ENCODE measurements at places on chromosomes 16 and 17. TPM values are rescaled to one million over a fixed set of nuclear protein-coding genes. Genes with fewer than 3 reads are reported as not detected.

Gene CFAP97D1
- not detected for total RNA-seq

DNA sequence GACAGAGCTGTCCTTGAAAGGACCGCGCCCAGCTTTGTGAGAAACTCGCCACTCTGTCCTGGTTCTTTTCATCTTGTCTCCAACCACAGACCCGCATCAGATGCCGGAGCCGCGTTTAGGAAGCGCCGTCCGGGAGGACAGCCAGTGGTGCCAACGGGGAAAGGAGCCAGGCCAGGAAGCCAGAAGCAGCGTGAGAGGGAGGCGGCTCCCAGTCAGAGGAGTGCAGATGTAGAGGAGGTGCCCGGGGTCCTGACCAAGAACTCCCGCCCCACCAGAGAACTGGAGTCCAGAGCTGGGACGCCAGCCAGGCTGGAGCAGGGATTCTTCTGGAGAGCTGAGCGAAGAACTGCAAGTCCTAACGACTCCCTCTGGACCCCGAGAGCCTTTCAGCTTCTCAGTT is 49.3 kb upstream of the TNRC6C start:
- no peak for DNase-seq

GRCh38 chr17:13051915-13052314 is 34.1 kb upstream of the ELAC2 start:
- DNase-seq: no peak

DNA sequence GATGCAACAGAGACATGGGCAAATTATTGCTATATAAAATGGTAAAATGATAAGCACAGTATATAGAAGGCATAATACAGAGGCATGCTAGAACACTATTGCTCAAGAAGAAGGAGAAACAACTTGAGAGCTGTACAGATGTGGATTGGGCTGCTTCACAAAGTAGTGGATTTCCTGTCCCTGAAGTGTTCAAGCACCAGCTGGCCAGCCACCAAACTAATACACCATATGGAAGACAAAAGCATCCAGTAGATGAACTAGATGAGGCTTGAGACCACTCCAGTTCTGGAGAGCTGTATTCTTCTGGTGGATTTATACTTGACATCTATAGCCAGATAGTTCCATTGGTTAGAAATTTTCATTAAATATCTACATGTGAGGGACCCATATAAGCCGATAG is 134.1 kb upstream of the GNAO1 start:
- DNase-seq: no peak

Gene NSRP1
- 5.1 TPM for total RNA-seq

DNA sequence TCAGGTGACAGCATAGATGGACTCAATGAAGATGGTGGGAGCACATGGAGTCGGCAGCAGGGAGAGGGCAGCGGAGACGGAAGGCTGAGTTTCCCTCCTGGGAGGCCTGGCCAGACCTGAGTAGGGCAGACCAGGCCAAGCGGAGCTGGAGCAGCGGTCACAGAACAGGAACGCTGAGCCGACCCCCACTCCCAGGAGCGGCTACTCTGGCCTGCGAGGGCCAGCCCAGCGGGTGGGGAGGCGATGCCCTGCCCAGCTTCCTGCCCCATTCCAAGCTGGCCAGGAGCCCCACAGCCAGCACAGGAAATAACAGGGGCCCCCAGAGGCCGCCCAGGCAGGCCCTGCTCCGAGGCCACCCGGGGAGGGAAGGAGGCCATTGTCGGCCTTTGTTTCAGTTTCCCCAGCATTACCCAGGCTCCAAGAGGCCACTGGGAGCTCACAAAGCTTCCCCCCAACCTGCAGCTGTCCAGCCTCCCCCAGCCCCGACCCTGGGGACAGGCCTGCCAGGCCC is 79.8 kb downstream of the ZNF423 start:
- no peak for DNase-seq

Gene MPP2
- total RNA-seq: 16.7 TPM

DNA sequence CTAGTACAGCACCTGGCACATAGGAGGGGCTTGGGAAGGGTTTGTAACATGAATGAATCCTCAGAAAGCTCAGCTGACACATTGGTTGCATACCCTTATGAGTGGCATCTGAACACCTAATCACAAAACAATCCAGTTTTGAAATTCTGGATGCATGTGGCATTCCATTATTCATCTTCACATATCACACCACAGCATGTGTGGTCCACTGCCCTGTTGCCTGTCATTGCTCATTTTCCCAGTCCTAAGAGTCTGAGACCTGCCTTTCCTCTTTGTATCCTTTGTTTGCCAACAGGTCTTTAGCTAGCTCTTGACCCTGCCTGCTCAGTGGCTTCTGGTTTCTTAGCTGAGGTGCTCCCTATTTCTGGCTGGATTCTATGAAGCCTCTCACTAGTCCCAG is 170.8 kb upstream of the ASIC2 start:
- DNase-seq: no peak

Gene EPX
- not detected for total RNA-seq

- no peak for DNase-seq
Measured at GRCh38 chr17:21356537-21357127, 19.5 kb upstream of the KCNJ12 start.

DNA sequence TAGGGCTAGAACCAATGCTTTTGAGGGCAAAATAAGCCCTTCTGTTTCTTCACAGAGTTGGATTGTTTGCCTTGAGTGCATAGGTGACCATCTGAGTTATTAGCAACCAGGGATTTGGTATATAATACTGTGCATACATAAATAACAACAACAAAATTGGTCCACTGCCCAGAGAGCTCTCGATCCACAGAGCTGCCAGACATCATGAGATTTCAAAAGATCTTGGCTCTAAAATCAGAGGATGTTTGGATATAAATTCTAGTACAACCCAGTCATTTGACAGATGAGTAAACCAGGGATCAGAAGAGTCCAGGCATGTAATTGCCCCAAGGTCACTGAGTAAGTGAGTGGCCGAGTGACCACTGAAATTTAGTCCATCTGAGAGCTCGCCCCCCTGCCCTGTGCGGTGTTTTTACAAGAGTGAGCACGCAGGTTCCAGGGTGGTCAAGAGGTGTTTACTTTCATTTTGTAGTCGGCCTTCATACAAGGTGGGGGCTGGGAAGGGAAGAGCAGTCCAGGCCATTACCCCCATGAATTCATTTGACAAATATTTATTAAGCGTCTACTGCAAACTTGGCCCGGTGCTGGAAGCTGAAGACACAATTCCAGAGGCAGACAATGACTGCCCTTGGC is 1.8 kb upstream of the MT2A start:
- no peak for DNase-seq

Gene DHRS7C
- not detected for total RNA-seq

Gene SLC6A2
- total RNA-seq: not detected

GRCh38 chr17:75506134-75506533 is 9.2 kb downstream of the CASKIN2 start:
- no peak for DNase-seq

DNA sequence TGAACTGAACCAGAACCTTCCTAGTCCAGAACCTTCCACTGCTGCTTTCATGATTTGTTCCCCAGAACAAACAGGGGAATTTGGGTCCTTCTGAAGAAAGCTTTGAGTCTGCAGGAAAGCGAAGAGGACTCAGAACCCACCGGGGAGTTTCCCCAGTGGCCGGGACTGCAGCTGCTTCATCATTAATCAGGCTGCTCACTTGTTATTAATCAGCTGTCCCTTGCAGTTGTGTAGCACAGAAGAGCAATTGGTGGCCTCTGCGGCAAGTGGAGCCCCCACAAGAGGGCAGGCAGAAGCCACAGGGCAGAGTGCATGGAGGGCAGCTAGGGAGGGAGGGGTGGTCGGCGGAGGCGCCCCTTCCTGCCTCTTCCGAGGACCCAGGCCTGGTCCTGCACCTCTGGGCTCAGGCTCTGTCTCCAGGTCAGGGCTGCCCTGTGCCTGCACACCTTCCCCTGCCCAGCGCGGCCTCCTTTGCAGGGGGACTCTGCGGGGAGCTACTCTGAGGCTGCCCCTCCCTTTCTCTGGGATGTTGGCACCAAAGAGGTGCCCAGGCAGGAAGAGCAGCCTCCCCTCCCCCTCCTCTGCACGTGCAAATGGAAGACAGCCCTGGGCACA is 6.9 kb downstream of the CCL17 start:
- DNase-seq: no peak

DNA sequence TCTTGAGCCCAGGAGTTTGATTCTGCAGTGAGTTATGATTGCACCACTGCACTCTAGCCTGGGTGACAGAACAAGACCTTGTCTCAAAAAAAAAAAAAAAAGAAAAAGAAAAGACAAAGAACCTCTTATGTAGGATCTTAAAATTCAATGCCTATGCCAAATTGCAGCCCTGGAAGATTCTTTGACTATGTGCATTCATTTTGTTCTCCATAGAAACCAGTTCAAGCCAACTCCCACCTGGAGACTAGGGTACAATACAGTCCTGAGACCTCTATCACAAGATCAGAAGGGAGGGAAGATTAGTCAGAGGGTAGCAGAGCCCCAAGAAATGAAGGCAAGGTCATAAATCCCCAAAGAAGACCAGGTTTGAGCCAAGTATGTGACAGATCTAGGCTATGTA is 90.6 kb upstream of the HAS3 start:
- DNase-seq: no peak

- DNase-seq: no peak
Measured at GRCh38 chr16:84209989-84210388, 19.0 kb downstream of the ADAD2 start.

Gene NPIPB8
- not detected for total RNA-seq

Gene C17orf67
- total RNA-seq: 10.1 TPM

GRCh38 chr17:74545843-74546230 is at the start of gene CD300C:
CD300C (minus strand) TSS chr17:74546115; CDS start chr17:74545782, 333 bp downstream.
- DNase-seq: no peak

- no peak for DNase-seq
Measured at GRCh38 chr17:39661744-39662541, 3.2 kb upstream of the TCAP start.

Gene CLDN9
- not detected for total RNA-seq

Gene MSLN
- 1.7 TPM for total RNA-seq

DNA sequence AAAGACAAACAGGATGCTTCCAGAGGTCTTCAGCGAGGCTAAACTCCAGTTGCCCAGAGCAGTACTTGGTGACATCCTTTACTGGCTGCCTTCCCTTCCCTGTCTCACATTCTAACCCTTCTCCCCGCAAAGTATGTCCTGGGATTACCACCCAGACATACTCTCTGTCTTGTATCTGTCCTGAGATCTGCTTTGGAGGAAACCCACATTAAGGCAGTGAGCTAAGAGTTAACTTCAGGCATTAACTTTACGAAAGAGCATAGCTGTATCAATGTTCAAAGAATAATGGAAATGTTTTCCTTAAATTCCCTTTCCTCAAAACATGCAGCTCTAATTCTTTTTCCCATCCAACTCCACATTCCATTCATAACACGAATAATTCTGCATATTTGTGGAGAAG is 385.2 kb downstream of the NPIPA8 start:
- DNase-seq: no peak

- no peak for DNase-seq
Measured at GRCh38 chr16:55072976-55073375, 142.3 kb downstream of the IRX5 start.

DNA sequence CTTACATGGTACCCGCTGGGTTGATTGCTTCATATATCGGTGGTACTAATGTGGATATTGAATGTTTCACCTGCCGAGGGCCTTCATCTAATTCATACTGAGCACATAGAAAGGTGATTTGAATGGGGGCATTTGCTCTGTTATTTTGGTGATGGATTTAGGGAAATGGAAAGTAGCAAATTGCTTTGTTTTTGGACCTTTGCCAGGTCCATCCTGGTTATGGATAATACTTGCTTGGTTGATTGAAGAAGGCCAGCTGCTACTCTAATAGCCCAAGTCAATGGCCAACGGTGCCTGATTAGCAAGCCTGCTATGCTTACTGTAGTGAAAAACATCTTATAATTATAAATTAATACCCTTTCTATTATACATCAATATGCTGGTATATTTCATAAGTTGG is 253.6 kb downstream of the CDH13 start:
- no peak for DNase-seq

Gene NEUROD2
- not detected for total RNA-seq

- DNase-seq: no peak
Measured at GRCh38 chr17:72463287-72464102, 342.7 kb downstream of the SOX9 start.

All from ascending aorta (tissue), 2 donors.